ENCODE measurements at places on chromosomes 2 and 18.

DNA sequence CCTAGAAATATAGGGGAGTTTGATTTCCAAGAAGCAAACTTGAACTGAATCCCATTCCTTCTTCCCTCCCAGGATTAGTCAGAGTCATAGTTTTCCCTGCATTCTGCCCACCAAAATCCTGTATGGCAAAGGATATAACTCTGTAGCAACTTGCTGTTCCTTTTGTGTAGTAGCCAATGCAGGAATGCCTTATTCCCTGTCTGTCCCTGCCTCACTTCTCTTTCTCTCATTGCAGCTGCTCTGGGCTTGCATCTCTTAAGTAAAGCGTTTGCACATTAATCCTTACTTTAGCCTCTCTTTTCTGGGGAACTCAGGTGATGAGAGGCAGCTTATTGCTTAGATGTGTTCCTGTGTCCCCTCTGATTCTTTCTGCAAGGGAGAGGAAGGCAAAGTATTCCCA is 333.1 kb upstream of the VWC2L start:
- no peak for DNase-seq

DNA sequence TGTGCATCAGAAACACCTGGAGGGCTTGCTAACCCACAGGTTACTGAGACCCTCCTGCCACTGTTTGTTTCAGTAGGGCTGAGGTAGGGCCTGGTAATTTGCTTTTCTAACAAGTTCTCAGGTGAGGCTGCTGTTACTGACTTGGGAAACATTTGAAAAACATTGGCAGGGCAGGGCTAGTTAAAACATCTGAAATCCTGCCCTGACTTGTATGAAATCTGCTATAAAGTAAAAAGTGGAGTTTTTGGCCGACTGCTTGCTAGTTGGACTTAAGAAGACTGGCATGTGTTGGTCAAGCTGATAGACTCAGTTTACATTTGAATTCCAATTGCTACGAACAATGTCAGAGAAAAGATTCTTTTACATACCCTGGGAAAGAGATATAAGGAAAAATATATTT is 111.6 kb upstream of the DLX2 start:
- no peak for DNase-seq

GRCh38 chr2:175575346-175576258 is 394.1 kb upstream of the ATP5MC3 start:
- no peak for DNase-seq

DNA sequence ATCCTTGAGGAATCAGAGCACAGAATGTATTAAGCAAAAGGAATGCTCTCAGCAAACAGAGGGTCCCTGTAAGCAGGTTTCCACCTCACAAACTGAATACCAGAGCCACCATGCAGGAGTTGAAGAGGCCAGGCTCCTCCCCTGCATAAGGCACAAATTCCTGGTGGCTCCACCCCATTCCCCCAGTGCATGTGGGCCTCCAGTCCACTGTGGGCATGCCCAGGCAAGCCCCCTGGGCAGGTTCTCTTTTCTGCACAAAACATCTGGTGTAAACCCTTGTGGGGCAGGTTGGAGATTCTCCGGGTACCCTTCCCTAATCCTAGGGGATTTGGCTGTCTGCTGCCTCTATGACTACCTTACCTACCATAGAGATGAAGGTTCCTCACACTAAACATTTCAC is 166.5 kb downstream of the PTPRM start:
- DNase-seq, result no peak

DNA sequence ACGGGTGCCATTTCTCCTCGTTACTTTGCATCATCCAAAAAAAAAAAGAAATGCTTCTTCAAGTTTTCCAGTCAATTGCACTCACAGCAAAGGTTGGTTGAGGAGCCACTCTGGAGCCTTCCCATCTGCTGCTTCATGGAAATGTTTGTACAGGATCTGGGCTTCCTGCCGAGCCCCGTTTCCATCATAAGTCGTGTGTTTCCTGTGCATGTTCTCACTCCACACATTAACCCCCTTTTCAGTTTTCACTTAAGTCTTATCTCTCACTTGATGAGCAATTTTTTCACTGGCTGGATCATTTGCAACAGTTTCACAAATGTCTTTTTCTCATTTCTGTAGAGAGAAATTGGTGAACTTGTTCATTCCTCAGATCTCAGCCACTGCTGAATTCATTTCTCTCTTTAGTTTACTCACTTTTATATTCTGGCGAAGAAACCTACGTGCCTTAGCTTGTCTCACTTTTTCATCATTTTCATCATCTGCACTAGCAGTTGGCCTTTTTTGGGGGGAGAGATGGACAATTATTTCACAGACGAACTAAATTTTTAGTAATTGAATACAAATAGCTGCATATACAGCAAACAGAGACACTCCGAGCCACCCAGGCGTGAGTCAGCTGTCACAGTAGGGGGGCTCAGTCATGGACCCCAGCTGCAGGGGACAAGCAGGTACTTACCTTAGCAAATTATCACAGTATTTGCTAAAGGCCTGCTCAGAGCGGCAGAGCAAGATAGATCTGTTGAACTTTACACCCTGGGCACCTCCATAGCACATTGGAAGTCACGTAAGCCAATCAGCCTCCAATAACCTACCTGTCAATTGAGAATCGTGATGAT is 750.8 kb upstream of the ID2 start:
- DNase-seq, result no peak

- no peak for DNase-seq
Measured at GRCh38 chr18:34548973-34549294, 161.2 kb upstream of the DTNA start.

DNA sequence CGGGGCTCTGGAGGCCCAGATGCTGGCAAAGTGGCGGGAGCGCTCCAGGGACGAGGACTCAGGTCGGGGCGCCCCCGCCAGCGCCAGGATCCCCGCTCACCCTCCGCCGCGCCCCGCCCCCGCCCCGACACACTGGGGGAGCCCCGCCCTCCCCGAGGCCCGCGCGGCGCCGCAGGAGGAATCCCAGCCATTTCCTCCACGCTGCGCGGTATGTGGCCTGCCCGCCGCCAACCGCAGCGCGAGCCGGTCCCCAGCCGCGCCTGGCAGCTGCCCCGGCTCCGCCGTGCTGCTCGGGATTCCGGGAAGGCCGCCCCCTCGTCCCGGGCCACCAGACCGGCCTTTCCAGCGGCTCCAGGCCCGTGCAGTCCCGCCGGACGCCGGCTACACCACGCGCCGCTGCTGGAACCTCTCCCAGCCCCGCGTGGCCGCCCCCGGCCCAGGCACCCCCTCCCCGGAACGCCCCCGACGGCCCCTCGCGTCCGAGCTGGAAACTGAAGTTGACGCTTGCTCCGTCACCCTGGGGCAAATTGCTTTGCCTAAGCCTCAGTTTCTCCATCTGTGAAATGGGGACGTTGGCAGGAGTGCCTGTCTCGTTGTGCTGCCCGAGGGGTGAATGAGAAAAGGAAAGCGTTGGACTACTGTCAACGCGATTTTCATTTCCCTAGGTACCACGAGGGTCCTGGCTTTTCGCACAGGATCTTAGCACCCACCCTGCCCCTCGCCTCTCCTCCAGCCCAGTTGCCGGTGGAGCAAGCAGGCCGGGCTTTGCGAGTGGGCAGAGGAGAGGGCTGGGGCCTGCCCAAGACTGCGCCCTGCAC is 53.6 kb downstream of the PKDCC start:
- no peak for DNase-seq

DNA sequence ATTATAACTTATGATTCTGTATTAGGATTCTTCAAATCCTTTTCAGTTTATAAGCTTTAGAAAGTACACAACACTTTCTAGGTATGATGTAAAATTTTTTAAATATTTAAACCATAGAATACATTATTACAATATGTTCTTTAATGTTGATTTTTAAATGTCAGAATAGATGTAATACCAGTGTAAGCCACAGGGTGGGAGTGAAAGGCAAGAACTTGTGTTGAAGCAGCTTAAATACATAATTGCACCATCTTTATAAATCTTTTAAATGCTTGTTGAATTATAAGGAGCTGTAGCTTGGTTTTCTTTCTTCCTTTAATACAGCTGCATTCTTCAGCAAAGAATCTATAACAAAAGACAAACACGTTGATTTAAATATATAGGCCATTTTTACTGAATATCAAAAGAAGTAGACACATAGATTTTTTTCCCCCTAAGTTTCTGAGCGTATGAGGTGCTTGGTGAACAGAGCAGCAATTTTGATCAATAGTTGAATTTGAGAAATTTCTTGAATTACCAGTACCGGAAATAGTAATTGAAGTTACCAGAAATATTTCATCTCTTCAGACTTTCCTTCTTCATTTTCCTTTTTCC is 63.0 kb downstream of the TANK start:
- no peak for DNase-seq

DNA sequence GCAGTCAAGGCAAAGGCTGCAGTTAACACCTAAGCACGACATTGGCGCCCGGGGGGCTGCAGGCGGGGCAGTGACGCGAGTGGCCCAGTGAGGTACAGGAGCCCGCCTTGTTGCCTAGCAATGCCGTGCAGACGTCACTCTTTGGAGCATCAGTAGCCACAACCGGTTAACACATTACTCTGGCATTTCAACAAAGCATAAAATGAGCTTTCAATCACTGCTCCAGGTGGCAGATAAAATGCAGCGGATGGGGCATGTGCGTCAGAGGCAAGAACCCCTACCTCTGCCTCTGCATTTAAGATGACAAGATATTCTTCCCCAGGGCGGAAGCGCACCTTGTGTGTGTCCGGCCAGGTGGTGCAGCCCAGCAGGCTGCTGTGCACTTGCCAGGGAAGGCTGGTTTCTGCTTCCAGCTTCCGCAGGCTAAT is 139.4 kb downstream of the MTCL1 start:
- DNase-seq, result no peak

DNA sequence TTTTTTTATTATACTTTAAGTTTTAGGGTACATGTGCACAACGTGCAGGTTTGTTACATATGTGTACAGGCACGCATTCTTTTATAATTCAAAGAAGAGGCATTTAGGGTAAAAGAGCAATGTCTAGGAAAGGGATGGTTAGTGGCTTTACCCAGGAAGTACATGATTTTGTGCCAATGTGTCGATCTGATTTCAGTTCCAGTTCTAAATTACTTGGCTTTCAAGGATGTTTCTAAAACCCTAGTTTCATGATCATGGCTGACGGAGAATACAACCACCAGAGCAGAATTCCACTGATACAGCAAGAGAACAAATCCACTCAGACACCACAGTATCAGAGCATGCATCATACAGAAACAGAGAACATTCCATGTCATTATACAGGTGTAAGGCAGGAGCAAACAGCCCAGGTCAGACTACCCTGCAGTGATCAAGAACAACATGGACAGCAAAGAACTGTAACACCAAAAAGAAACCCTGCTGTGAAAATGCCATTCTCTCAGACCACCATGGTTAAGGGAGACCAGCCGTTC is 116.7 kb upstream of the STK17B start:
- no peak for DNase-seq

GRCh38 chr2:237858294-237859081 is 935 bp upstream of the RAMP1 start:
- DNase-seq, result no peak

DNA sequence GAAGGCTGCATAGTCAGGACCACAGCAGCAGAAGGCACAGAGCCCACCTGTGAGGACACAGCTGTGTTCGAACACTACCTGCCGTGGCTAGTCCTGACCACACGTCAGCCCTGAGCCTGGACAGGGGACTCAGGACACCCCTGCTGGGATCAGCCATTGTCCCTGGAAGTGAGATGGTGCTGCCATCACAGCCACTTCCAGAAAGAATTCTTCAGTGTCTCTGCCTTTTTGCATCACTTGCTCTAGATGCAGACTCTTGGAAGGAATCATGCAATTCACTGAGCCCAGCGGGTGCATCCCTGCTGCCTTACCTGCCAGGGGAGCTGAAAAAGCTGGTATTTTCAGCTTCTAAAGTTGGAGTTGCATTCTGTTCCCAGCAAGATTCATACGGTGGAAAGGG is 49.3 kb downstream of the LAMA3 start:
- no peak for DNase-seq

DNA sequence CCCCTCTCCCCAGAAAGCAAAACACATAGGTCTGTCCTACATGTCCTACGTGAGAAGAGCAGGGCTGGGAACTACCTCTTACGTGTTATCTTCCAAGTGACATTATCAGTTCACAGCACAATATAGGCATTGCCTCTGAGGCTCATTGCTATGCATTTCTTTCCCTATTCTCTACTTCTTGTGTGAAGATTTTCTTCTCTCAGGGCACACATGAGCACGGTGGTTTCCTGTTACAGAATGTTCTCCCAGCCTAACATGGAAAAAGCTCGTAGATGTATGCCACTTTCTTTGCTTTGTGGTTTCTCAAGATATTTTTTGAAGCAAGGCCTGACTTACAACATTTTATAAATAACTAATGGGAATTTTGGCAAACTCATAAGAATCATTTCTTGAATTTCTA is 19.4 kb upstream of the DSC3 start:
- DNase-seq, result no peak

DNA sequence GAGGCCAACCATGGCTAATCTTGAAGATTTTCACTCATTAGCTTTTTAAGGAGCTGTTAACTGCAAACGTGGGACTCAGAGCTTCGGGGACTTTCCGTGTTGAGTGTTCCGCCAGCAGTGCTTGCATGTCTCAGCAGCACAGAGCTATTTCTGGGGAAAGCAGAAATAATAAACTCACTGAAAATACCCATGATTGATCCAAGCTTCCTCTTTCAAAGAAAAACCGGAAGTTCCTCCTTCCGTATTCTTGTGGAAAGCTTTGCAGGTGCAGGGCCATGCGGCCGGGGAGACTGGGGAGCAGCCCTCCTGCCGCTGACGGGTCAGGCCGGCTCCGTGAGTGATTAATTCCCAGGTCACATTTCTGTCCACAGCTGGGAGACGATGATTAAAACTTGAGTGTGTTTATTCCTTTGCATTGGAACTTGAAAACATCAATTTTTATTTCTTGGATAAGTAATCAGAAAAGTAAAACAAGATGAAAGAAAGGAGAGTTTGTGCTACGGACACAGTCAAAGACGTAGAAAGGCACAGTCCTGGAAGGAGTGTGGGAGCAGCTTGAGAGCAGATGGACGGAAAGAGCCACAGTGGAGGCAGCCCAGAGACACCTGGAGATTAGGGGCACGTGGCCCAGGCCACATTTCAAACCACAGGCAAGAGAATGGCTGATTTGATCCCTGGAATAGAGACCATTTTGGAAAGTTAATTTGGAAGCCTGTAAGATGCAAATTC is 54.2 kb upstream of the CTDP1 start:
- no peak for DNase-seq

GRCh38 chr18:74898965-74899364 is 301.3 kb downstream of the ZNF407 start:
- no peak for DNase-seq

DNA sequence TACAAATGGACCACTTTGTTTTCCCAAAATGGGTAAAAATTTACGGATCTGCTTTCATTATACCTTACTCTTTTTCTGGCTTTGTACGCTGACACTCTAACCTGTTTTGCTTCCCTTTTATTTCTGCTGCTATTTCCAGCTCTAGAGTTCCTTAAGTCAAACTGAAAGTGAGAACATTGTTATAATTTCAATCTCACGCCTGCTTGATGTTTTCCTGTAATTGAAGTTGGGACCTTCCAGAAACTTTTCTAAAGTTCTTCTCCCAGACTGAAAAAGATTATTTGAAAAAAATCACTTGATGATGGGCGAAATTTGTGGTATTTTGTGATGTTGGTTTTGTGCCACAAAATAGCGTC is 1.8 kb downstream of the GLS start:
- no peak for DNase-seq

- DNase-seq, result no peak
Measured at GRCh38 chr2:207688597-207688996, 22.8 kb upstream of the CCNYL1 start.

- no peak for DNase-seq
Measured at GRCh38 chr2:20599861-20600461, 50.9 kb downstream of the HS1BP3 start.
